ENCODE measurements at places on chromosomes 11 and 22. TPM values are rescaled to one million over a fixed set of nuclear protein-coding genes. Genes with fewer than 3 reads are reported as not detected.

GRCh38 chr22:21639359-21639758 is 2.7 kb upstream of the SDF2L1 start:
- no peak for DNase-seq

GRCh38 chr11:133987171-133987570 is 30.4 kb upstream of the IGSF9B start:
- no peak for DNase-seq

GRCh38 chr11:114187173-114187572 is 109.0 kb upstream of the NNMT start:
- DNase-seq: no peak

DNA sequence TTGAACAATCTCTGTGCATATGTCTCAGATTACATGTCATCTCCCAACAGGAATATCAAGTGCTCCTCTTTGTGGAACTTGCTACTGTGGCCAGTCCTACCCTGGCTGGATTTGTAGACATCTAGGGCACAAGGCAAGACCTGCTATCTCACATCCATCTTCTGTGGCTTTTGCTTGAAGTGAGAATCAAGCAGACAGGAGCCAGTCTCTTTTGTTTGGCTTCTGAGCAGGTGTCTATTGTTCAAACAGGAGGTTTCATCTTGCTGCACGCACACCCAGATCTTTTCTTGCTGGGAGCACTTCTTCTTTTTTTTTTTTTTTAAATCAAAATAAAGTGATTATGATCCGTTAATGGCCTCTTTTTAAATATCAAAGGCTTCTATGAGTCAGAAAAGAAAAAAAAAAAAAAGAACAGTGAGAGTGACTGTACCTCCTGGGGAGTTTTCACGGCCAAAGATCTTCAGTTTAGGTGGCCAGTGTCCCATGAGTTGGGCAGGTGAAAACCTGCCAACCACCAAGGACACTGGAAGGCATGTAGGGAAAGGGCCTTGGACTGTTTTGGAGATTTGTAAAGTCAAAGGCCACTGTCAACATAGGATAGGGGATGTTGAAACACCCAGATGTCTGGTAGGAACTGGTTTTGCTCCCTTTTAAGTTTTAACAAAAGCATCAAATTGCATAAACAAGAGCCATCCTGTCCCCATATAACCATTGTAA is 78.1 kb downstream of the CD44 start:
- no peak for DNase-seq

DNA sequence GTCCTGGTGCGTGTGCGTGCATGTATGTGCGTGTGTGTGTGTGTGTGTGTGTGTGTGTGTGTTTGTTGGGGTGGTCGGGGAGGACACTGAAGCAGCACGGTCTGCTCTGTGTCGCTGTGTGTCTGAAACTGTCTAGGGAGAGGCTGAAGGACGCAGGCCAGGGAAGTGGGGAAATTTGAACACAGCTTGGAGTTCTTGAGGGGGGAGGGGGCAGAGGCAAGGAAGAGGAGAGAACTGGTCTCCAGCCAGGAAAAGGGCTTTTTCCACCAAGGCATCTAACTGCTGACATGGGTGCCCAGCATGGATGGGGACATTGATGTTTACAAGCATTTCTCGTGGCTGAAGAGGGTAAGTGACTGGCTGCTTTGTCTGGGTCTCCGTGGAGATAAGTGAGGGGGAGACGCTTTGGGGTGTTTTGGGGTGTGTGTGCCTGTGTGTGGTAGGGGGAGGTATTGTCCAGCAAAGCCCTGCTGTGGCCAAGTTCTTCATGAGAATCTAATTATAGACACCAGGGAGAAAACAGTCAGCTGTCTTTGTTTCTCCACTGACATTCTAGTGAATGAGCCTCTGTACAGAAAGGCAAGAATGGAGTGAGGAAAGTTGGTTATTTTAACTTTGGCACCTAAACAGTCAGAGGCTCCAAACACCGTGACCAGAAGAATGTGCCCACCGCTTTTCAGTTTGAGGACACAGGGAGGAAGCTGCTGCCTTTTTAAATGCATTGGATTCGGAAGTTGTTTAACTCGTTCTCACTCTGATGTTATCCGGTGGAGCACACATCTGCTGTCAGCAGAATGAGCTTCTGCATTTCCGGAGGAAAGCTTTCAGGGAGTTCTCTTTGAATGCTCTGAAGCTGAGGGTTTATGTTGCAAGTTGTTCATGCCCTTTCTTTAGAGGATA is 63.7 kb downstream of the PPFIBP2 start:
- DNase-seq: no peak

- DNase-seq: no peak
Observed at GRCh38 chr11:41392596-41392995, 66.9 kb downstream of the LRRC4C start.

Gene CCDC116
- 0.10 TPM for polyA plus RNA-seq

- no peak for DNase-seq
Observed at GRCh38 chr11:57900320-57900719, 123.4 kb upstream of the OR9Q1 start.

- no peak for DNase-seq
Observed at GRCh38 chr22:46465793-46466192, 71.6 kb downstream of the CELSR1 start.

Gene ZFTA
- 4.7 TPM for polyA plus RNA-seq

Gene CCDC88B
- 0.49 TPM for polyA plus RNA-seq

Gene SIPA1
- polyA plus RNA-seq: 21.6 TPM

DNA sequence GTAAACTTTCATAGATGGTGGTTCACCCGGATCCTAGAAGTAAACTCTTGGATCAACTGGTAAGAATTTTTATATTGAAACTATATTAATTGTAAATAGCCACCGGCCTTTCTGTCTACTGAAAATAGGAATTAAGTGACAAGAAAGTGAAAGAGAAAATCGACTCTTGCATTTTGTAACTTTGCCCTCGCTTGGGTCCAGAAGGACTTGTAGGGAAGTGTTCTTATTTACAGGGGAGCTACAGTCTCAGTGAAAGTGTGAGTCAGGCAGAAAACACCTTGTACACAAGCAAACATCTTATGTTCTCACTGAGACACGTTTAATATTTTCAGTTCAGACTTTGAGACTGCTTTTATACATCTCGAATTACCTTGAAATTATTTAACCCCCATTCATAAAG is 238.9 kb downstream of the BLID start:
- DNase-seq: no peak

- DNase-seq: no peak
Observed at GRCh38 chr11:61028135-61028729, 56.8 kb downstream of the CD6 start.

Gene C1QTNF4
- 0.04 TPM for polyA plus RNA-seq

Gene SEZ6L
- polyA plus RNA-seq: not detected

Gene CNGA4
- polyA plus RNA-seq: 0.11 TPM

DNA sequence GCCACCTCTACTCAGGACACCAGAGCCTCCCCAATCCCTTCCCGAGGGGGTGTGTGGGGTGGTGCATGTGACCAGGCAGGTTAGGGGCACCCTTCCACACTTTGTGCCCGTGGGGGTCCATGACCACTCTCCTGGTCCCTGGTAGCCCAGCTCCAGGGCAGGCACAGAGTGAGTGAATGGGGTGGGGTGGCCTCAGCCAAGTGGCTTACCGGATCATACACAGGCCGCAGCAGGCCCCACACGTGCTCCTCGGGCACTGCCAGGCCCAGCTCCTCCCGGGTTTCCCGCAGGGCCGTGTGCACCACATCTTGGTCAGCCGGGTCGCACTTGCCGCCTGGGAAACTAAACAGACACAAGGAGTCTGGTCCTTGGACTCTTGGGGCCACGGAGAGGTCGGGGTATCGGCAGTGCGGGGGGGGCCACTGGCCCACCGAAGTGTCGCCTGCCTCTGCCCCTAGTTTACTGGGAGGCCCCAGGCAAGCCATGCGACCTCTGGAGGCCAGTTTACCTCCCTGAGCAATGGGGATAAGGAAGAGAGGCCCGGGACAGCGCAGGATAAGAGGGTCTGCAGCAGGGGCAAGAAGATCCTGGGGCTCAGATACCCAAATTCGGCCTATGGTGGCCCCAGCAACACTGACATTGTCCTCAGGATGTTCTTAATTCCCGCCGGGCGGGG is 889 bp downstream of the NUDT8 start:
- no peak for DNase-seq

Gene RASL10A
- polyA plus RNA-seq: not detected

Gene OR8G5
- not detected for polyA plus RNA-seq

GRCh38 chr11:43403357-43404231 is 44.9 kb downstream of the TTC17 start:
- DNase-seq: no peak

- DNase-seq: no peak
Observed at GRCh38 chr11:97979741-97980140, 1041.0 kb upstream of the CNTN5 start.

Gene ADM
- polyA plus RNA-seq: 569 TPM

DNA sequence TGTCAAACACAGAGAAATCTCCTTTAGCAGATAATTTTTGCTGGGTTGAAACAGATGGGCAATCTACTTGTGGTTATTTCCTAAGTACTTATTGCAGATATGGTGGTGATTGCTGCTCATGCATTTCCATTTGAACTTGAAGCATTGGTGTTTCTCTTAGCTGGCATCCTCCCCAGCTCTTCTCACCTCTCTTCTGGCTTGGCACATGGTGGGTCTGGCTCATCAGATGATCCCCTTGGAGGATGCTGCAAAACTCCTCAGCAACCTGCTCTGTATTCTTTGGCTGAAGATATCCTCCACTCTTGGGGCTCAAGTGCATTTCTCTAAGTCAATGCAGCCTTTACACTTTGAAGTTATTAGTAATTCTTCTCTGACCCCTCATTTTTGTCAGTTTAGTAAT is 87.3 kb upstream of the MYO18B start:
- DNase-seq: no peak

- no peak for DNase-seq
Observed at GRCh38 chr11:16607675-16608644, 130.5 kb upstream of the C11orf58 start.

GRCh38 chr11:115500547-115501501 is 3.4 kb downstream of the CADM1 start:
- no peak for DNase-seq

Gene OR51I1
- polyA plus RNA-seq: not detected

Gene HSPB2
- 2.5 TPM for polyA plus RNA-seq

GRCh38 chr11:35619116-35619854 is 1.0 kb downstream of the FJX1 start:
- DNase-seq: no peak

Gene PGGHG
- polyA plus RNA-seq: 13.2 TPM

- DNase-seq: no peak
Observed at GRCh38 chr22:25048659-25049647, 96.4 kb downstream of the KIAA1671 start.

- no peak for DNase-seq
Observed at GRCh38 chr22:32067613-32068012, 24.6 kb downstream of the SLC5A1 start.

DNA sequence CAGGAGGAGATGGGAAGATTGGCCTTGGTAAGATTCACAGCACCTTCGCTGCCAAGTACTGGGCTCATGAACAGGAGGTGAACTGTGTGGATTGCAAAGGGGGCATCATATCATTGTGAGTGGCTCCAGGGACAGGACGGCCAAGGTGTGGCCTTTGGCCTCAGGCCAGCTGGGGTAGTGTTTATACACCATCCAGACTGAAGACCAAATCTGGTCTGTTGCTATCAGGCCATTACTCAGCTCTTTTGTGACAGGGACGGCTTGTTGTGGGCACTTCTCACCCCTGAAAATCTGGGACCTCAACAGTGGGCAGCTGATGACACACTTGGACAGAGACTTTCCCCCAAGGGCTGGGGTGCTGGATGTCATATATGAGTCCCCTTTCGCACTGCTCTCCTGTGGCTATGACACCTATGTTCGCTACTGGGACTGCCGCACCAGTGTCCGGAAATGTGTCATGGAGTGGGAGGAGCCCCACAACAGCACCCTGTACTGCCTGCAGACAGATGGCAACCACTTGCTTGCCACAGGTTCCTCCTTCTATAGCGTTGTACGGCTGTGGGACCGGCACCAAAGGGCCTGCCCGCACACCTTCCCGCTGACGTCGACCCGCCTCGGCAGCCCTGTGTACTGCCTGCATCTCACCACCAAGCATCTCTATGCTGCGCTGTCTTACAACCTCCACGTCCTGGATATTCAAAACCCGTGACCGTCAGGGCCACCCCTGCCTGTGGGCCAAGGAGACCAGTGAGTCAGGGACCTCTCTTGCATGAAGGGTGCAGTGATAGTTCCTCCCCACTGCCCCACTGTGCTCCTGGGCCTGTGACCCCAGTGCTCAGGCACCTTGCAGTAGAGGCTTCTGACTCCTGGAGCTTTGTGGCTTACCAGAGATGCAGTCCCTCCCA is 83.6 kb downstream of the BCR start:
- DNase-seq: no peak

GRCh38 chr22:38863531-38864131 is 8.4 kb downstream of the CBX6 start:
- no peak for DNase-seq

DNA sequence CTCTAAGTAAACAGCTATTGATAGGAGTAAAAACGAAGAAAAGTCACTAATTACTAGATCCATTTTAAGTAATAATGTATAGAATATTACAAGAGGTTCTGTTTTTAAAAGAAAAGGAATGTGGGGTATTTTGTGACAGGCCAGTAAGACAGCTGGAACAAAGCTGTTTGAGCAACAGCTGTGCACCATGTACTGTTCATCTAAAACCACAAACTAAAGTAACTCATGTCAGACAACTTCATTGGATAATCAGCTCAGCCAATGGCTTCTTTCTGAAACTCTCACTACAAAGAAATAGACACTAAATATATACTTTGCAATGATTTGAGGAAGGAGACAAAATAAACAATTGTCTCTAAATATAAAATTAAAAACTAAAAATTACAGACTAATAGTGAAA is 16.1 kb downstream of the RRAS2 start:
- DNase-seq: no peak

- no peak for DNase-seq
Observed at GRCh38 chr22:33851240-33851639, 69.0 kb downstream of the LARGE1 start.

- DNase-seq: no peak
Observed at GRCh38 chr11:100752371-100753171, 65.5 kb downstream of the ARHGAP42 start.

Gene CCDC15
- polyA plus RNA-seq: 1.3 TPM

- no peak for DNase-seq
Observed at GRCh38 chr11:74322667-74323066, 11.2 kb upstream of the P4HA3 start.

DNA sequence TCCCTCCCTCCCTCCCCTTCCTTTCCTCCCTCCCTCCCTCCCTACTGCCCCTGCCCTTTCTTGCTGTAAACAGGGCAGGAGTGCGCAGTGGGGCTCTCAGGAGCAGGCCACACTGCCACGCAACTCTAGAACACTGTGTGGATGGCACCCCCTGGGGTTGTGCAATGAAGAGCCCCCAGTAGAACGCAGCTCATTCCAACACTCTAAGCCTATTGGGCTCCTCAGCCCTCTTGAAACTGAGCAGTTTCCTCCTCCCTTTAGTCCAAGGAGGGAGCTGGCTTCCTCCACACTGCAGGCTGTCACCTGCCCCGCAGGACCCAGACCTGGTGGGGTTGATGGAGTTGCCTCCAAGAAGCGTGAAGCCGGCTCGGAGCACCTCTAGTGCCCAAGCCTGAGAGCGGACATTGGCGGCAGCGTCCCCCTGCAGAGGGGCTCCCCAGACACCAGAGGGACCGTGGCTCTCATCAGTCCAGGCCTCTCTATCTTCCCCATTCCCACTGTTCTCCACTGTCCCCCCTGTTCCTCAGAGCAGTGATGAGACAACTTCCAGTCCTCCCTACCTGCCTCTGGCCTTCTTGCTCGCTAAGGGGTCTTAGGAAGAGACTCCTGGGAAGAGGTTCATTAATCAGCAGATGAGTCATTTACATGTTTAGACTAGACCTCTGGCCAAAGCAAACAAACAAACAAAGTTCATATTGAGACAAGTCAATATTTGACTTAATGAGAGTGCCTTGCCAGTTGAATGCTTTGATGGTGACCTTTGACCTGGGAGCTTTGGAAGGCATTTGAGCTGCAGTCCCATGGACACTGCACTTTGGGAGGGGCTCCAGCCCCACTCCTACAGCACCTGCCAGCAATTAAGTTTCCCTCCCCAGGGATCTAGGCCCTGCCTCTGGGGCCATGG is 64.0 kb downstream of the RPUSD4 start:
- no peak for DNase-seq

Measured in BJ (cell line).